ENCODE measurements at places on chromosomes 3 and 15.

GRCh38 chr3:127410137-127410488 lies 122.3 kb upstream of the PRR20G start:
- H3K4me1 ChIP-seq: no peaks in the 10 kb centered on the region
- H3K4me3 ChIP-seq: no peak overlapping the region
- no peak for DNase-seq
- no peaks in the 10 kb centered on the region for H3K36me3 ChIP-seq
- H3K27ac ChIP-seq: no peak overlapping the region
- peaks cover 23% of the 10 kb centered on the region for H3K27me3 ChIP-seq

GRCh38 chr3:87351937-87352336 lies 75.6 kb upstream of the POU1F1 start:
- no peaks in the 10 kb centered on the region for H3K36me3 ChIP-seq
- H3K27me3 ChIP-seq: peaks cover 21% of the 10 kb centered on the region
- no peak for DNase-seq

DNA sequence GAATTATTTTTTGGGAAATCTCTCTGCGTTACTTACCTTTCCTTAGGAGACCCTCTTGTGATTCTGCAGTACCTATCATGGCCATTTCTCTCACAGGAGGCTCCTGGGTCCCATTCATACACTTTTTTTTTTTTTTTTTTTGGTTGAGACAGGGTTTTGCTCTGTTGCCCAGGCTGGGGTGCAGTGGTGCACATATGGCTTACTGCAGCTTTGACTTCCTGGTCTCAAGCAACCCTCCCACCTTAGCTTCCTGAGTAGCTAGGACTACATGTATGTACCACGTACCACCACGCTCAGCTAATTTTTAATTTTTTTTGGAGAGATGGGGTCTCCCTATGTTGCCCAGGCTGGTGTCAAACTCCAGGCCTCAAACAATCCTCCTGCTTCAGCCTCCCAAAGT lies 36.1 kb downstream of the TRAK1 start:
- H3K4me1 ChIP-seq: peaks cover 14% of the 10 kb centered on the region
- H3K4me3 ChIP-seq: no peak overlapping the region
- H3K36me3 ChIP-seq: peaks cover 16% of the 10 kb centered on the region
- no peak overlapping the region for H3K27ac ChIP-seq
- no peaks in the 10 kb centered on the region for H3K27me3 ChIP-seq

GRCh38 chr3:190019844-190020243 lies 100.9 kb downstream of the P3H2 start:
- peaks cover 7% of the 10 kb centered on the region for H3K27me3 ChIP-seq
- H3K4me3 ChIP-seq: no peak overlapping the region
- H3K27ac ChIP-seq: no peak overlapping the region
- H3K4me1 ChIP-seq: no peaks in the 10 kb centered on the region
- DNase-seq: no peak
- H3K36me3 ChIP-seq: no peaks in the 10 kb centered on the region

DNA sequence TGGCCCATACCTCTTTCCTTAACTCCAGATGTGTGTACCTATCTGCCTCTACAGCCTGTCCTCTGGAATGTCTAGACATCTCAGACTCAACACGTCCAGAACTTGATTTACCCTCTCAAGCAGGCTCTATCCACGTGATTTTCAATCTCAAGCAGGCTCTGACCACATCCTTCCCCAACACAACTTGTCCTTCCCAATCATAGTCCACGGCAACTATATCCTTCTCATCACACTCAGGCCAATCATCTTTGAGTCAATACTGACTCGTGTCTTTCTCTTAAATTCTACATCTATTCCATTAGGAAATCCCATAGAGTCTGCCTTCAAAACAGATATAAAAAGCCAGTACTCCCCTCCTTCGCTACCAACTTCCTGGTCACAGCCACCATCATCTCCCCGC lies 70.4 kb downstream of the FOXP1 start:
- peaks cover 10% of the 10 kb centered on the region for H3K4me1 ChIP-seq
- H3K27me3 ChIP-seq: no peaks in the 10 kb centered on the region
- H3K4me3 ChIP-seq: no peak overlapping the region

DNA sequence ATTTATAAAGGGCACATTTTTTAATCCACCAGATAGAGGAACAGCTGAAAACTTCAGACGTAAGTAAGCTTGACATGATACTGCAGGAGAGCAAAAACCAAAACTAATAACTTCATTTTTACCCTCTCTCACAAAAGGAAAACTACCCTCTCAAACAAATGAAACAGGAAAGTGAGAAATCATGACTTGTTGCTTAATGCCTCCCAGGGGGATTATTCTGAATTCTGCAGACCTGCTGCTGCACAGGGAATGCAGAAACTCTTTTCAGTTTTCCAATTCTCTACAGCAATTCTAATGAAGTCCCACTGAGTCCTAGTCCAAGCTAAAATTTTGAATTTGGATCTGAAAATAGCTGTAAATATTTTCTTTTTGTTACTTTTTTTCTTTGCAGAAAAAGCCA lies 637.1 kb upstream of the CCDC54 start:
- no peak for DNase-seq
- no peaks in the 10 kb centered on the region for H3K36me3 ChIP-seq
- H3K27me3 ChIP-seq: no peaks in the 10 kb centered on the region
- no peak overlapping the region for H3K27ac ChIP-seq

DNA sequence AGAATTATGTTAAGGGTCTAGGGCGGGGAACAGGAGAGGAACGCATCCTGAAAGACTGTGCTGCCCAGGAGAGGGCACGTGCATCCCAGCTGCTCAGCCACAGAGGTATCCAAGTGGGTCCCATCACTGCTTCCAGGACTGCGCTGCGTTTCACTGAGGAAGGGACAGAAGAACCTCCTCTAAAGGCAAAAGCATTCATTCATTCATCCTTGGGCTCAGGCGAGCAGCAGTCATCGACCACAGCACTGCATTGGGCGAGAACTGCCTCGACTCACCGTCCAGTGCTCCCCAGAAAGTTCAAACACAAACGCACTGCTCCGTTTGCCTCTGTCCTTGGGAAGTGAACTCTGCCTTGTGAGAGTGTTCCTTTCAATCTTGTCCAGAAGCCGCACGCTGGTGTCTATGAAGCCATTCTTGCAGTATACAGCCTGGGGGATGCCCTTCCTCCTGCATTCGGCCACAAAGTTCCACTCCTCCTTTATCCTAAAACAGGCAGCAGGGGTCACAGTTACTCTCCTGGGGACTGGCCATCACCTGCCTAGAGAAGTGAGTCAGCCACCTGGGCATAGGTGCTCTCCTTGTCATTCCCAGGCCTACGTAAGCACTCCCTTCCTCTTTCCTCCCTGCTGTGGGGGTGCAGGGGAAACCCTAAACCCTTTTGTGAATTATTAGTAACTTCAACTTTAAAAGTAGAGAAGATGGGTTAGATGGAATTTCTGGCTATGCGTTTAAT lies 21.2 kb downstream of the LRRC2 start:
- peaks cover 2% of the 10 kb centered on the region for H3K36me3 ChIP-seq
- no peak overlapping the region for H3K4me3 ChIP-seq
- peaks cover 46% of the 10 kb centered on the region for H3K4me1 ChIP-seq
- DNase-seq: no peak
- peaks cover 9% of the 10 kb centered on the region for H3K27me3 ChIP-seq

GRCh38 chr3:116342499-116342898 lies 102.8 kb downstream of the LSAMP start:
- no peaks in the 10 kb centered on the region for H3K36me3 ChIP-seq
- no peak overlapping the region for H3K27ac ChIP-seq
- H3K4me1 ChIP-seq: no peaks in the 10 kb centered on the region
- H3K4me3 ChIP-seq: no peak overlapping the region
- no peak for DNase-seq

- H3K27ac ChIP-seq: no peak overlapping the region
- no peak overlapping the region for H3K4me3 ChIP-seq
- H3K27me3 ChIP-seq: peaks cover 22% of the 10 kb centered on the region
- peak; percentile 37 for DNase-seq
These were observed 283.1 kb downstream of the XXYLT1 start for GRCh38 chr3:194987571-194988494.

GRCh38 chr15:31342781-31343626 lies 16.4 kb downstream of the KLF13 start:
- H3K27ac ChIP-seq: peak overlapping the region; percentile 97
- peak overlapping the region; percentile 49 for H3K4me3 ChIP-seq
- H3K36me3 ChIP-seq: peaks cover 30% of the 10 kb centered on the region
- peak; percentile 65 for DNase-seq

DNA sequence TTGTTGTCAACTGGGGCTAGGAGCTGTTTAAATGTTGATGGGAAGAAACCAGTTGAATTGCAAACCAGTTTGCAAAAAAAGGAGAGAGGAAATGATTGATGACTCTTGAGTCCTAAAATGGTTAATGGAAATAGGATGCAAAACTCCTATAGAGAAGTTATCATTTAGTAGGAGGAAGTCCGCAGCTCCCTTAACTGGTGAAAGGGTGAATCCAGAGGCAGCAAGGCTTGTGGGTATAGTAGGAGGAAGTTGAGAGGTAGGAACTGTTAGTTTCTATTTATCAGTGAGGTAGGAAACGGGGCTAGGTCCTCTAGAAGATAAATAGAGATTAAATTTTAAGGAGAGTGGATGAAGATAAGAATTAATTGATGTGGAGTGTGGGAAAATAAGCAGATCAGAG lies 15.4 kb downstream of the IREB2 start:
- no peak overlapping the region for H3K4me3 ChIP-seq
- H3K27ac ChIP-seq: no peak overlapping the region
- DNase-seq: no peak

- peaks cover 8% of the 10 kb centered on the region for H3K4me1 ChIP-seq
- H3K36me3 ChIP-seq: no peaks in the 10 kb centered on the region
- H3K27me3 ChIP-seq: no peaks in the 10 kb centered on the region
These were observed 78.1 kb upstream of the CGNL1 start for GRCh38 chr15:57298204-57298603.

GRCh38 chr3:158217992-158218391 lies 108.1 kb downstream of the RSRC1 start:
- H3K4me3 ChIP-seq: no peak overlapping the region
- H3K4me1 ChIP-seq: no peaks in the 10 kb centered on the region
- no peak overlapping the region for H3K27ac ChIP-seq
- no peak for DNase-seq

DNA sequence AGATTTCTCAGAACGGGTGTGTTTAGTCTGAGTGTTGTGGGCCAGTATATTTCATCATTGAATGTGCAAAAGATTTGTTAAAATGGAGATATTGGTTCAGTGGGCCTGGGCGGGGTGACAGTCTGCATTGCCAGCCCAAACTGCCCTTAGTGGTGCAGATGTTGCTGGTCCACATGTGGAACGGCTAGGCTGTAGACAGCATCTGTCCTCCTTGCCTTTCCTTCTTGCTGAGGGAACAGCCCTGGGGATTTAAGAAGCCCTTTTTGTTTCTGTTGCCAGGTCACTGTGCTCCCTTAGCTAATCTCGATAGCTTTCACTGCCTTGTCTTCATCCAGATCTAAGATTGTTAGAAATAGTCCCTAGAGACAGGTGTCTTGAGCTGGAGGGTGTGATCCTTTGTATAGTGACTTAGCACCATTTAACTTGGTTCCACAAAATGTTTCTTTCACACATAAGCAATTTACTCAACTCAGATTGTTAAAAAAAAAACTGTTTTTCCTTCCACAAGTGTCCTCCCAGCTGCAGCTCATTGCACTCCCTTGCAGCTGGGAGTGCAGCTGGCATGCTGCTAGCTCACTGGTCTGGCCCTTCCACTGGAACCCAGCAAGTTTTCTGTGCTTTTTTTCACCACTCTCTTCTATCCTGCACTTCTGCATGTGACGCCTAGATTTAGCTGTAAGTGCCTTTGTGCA lies 37.5 kb downstream of the GAP43 start:
- no peak overlapping the region for H3K27ac ChIP-seq
- H3K4me1 ChIP-seq: peaks cover 35% of the 10 kb centered on the region

DNA sequence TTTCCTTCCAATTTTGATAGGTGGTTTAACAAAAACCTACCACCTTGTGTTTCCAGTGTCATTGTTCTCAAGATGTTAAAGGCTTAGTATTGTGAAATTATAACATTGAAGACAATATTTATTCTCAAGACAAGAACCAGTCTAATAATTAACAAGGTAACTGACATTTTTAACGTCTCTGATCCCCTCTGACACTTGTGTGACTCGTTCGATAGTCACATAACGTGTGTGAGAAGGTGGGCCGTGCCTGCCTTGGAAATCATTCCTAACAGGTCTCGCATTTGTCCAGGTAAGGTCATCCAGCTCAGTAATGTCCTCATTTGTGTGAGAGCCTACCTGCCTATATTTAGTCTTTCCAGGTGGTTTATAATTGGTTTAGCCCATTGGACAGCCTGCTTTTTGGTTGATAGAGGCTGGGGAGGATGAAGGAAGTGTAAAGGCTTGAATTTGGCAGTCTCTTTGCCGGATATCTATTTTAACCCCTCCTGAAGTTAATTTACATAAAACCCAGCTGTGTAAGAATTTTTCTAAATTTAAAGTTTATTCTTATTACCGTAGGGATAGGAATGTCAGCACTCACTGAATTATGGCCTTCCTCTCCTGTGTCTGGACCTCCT lies 94.4 kb downstream of the AKAP13 start:
- H3K27me3 ChIP-seq: no peaks in the 10 kb centered on the region
- peaks cover 47% of the 10 kb centered on the region for H3K4me1 ChIP-seq

- H3K27ac ChIP-seq: no peak overlapping the region
- H3K27me3 ChIP-seq: peaks cover 21% of the 10 kb centered on the region
- no peak overlapping the region for H3K4me3 ChIP-seq
- DNase-seq: peak; percentile 76
- peaks cover 13% of the 10 kb centered on the region for H3K4me1 ChIP-seq
These were observed 67.1 kb upstream of the MCTP2 start for GRCh38 chr15:94164202-94164807.

DNA sequence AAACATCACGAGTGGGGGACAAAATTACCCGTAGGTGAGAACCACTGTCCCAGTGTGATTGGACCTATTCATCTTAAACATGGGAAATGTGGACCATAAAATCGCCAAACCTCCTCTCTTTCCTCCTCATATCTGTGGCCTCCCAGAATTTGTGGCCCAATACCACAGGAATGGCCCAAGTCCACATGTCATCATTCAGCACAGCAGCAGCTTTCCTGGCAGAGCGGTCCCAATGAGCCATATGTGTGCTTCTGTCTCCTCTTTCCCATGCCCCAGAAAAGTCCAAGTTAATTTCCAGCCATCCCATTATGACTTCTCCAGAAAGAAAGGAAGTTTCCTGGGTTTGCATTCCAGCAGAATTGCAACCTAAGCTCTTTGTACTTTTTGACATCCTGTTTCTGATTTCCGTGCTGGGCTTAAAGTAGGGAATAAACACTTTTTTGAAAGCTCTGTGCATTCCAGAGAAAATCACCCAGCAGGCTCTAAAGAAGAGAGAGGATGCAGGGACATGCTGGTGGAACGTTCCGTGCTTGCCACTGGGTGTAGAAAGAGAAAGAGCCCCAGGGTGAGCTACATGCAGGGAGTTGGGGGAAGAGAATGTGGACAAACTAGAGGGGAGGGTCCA lies 259.4 kb upstream of the PROK2 start:
- H3K27ac ChIP-seq: no peak overlapping the region
- no peaks in the 10 kb centered on the region for H3K36me3 ChIP-seq
- H3K4me1 ChIP-seq: no peaks in the 10 kb centered on the region
- H3K4me3 ChIP-seq: no peak overlapping the region
- DNase-seq: no peak
